NCI-H460 (cell line): ENCODE measurements at places on chromosomes 1 and 21. TPM values are rescaled to one million over a fixed set of nuclear protein-coding genes. Genes with fewer than 3 reads are reported as not detected.

GRCh38 chr1:231359113-231359512 lies 21.0 kb downstream of the SPRTN start:
- DNase-seq, result no peak

CR1 gene
- not detected in 2 replicates for total RNA-seq

FALEC gene
- not detected in 2 replicates for total RNA-seq

MCOLN3 gene
- total RNA-seq, result 0.49 and 0.67 TPM in 2 replicates

FAM78B gene
- total RNA-seq, result 0.22 and 0.38 TPM in 2 replicates
